Gastrocnemius medialis (tissue), 4 donors: ENCODE measurements at places on chromosomes 16 and 17.

DNA sequence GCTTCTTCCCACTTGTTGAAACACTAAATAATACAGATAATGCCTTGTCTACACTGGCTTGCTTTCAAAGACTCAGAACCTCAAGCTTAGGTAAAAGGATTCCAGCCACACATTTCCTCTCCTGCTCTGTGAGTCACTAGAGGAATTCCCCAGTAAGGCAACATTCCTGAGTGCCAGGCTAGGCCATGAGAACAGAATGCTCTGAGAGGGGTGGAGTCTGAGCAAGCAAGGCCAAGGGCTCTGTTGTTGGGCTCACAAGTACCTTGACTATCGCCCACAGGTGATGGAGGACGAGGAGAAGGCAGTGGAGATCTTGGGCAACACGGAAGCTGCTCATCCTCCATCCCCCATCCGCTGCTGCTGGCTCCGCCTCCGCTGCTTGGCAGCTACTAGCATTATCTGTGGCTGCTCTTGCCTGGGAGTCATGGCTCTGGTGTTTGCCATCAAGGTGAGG is 6.7 kb upstream of the PHKG2 start:
- no peak for DNase-seq

GRCh38 chr17:75394332-75394918 is 11.1 kb downstream of the GRB2 start:
- no peak for DNase-seq

DNA sequence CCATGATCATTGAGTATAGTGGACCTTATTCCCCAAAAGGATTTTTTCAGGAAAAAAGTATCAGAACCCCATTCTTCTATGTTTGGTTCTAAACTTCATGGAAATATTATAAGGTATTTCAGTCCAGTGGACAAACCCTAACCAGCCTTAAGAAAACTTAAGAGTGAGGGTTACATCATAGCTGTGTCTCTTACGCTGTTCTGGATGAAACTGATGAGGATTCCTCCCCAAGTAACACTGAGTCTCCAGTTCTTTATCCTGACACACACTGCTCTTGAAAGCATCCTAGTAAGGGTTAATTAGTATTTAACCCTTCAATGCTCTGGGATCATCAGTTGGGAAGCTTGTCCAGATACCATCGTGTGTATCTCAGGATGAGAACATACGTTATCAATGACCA is 5.0 kb downstream of the LYRM1 start:
- no peak for DNase-seq

DNA sequence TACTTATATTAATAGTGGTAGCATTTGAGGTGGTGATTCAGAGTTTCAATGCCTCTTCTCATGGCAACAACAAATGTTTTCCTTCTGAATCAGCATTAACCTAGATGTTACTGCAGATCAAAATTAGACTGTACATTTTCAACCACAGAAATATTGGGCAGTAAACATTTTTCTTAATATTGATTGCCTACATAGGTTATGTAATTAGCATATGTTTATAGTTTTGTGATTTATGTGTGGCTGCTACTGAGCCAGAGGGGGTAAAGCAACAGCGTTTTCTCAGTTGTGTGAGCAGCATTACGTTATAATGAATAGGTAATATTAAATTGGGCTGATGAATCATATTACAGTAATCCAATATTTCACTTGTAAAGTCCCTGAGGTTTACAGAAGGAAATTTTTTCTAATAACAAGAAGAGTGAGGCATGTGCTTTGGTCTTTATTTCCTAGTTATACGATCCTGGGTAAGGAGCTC is 18.8 kb upstream of the BMERB1 start:
- no peak for DNase-seq

GRCh38 chr17:46057366-46057765 is 58.3 kb downstream of the STH start:
- DNase-seq, result no peak

- DNase-seq, result no peak
These were observed 18.3 kb downstream of the ZSWIM7 start for GRCh38 chr17:15981208-15981607.

DNA sequence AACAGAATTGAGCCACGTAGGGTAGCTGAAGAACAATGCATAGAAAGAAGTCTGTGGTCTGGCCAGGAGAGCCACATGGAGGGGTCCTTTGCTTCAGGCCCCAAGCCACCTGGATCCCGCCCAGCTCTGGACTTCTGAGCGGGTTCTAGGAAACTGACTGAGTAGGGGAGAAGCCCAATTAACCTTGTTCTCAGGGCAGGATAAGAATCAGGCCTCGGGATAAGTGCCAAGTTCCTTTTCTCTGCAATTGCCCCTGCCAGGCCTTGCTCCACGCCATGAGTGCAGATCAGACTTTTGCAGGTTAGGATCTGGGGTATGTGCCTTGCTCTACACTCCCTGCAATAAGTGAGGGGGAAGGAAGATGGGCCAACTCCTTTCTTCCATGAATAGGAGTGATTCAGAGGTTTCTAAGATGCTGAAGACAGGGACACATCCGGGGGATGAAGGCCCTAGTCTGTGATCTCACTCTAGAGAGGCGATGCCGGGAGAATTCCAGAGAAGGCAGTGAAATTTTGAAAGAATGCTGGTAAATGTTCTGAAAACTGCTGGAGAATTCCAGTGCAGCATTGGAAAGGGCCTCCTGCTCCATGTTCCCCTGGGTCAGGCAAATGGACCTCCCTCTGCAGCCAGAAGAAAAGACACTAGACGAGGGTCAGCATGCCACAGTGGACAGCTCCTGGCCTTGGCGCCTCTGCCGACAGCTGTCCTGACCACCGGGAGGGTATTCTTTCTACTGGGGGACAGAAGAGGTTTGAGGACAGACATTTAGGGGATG is 5.8 kb downstream of the NEUROD2 start:
- DNase-seq, result no peak

DNA sequence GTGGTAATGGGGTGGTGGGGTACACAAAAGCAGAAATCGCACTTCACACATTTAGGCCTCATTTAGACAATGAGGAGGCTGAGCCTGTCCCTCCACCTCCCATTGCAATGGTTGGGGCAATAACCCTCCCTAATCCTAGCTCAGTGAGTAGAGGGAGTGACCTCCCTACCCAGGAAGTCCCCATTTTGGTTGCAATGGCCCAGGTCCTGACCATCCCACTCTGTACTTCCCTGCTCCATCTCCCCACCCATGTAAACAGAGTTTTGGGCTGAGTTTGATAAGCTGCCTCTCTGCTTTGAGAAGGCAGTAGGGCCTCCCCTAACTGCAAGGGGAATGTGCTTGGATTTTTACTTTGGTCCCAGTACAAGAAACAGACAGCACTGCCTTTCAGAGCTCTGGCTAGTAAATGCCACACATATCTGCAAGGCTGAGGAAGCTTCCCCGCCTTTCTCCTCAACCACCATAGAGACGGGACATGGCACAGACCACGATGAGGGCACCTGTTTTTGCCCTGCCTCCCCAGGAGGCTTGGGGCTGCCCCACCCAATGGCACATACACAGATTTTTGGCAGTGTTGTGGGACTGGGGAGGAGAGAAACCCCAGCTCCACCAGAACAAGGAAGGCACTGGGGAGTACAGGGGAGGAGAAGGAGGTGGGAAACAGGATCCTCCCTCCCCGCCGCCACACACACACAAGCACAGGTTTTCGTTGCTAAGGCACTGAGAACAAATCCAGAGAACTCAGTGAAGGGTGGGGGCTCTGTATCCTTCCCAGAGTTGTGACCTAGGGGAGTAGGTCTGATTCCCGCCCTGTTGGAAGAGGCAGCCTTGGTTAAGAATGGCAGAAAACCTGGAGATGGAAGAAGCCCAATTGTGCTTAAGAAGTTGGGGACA is 7.3 kb downstream of the VAT1 start:
- DNase-seq, result no peak

DNA sequence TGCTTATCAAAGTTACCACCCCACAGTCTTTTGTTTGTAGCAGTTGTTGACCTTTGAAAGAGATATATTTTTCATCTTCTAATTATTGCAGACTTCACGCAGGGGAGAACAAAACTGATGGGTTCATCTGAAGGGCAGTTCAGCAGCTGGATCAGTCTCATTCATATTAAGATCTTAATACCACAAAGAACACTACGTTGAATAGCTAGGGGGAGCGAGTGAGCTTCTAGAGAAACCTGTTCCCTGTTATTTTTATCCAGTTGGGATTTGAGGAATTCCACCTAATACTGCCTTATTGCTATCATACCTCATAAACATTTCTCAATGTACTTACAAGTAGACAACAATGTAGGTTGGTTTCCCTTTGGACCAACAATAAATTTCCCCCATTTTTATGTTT is 306.1 kb upstream of the KIF2B start:
- DNase-seq, result no peak

GRCh38 chr16:1057252-1057932 is 15.2 kb upstream of the SSTR5 start:
- no peak for DNase-seq

DNA sequence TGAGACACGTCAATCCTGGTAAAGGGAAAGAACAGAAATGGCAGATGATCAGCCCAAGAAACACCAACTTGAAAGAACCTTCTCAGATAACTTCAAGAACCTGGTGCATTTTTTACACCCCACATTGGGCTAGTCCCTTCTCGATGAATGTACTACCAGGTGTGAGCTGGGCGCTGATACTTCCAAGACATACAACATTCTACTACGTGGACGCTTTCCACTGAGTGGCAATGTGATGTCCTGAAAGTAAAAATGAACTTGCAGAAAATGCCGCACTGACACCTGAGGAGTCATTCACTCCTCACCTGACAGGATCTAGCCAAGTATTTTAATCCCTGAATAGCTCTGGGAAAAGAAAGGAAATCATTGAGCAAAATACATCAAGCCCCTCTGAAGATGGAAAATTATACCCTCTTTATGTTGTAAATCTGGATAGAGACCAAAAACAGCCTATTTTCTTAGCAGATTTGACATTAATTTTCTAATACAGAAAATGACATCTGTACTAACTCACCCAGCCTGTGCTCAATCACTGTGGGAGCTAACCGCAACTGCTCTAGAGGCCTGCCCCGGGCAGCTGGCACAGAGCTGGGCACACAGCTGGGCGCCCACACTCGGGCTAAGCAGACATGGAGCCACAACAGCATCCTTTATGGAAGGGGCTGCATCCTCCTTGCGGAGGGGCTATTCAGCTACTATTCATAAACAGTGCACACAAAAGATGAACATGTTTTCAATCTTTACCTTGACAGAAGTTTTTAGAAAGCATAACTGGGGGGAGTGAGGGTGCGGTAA is 16.2 kb downstream of the SNN start:
- DNase-seq, result no peak

DNA sequence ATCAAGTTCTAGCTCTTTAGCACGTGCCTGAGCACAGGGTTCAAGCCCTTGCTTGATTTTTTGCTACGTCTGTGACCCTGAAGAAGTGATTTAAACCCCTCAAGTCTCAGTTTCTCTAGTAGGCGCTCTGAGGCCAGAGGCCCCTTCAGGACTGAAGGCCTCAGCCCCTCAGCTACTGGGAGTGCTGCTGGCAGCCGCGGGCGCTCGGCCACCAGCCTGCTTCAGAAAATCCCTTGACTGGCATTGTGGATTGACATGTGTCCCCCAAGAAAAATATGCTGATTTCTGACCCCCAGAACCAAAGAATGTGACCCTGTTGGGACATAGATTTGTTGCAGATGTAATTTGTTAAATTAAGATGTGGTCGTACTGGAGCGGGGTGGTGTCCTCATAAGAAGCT is 20.2 kb upstream of the WFDC1 start:
- no peak for DNase-seq

DNA sequence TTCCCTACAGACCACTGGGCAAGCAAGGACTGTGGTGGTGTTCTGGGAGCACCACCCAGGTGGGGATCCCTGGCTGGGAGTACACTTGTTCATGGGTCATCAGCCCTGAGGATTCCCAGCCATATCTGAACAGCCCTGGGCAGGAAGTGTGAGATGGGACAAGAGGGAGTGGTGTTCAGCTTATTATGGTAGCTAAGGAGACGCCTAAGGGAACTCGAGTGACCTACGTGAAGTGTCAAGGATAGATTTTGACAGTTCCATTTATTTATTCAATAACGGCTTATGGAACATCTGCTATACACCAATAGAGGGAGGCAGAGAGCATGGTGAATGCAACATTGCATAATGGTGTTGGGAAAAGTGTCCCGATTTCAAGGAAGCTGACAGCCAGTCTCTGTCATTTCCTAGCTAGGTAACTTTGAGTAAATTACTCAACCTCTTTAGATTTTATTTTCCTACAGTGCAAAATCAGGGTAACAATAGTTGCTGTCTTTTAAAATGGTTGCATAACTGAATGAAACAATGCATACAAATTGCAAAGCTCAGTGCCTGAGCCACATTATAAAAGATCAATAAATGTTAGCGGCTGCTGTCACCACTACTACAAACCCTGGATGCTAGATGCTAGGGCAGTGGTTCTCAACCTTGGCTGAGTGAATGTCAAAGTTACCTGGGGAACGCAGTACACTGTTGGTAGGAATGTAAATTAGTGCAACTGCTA is 534.1 kb downstream of the GRIN2A start:
- DNase-seq, result no peak
